ENCODE measurements at places on chromosomes 2 and 18. TPM values are rescaled to one million over a fixed set of nuclear protein-coding genes. Genes with fewer than 3 reads are reported as not detected.

ING5 gene
- 11.8 TPM for total RNA-seq

ZNF514 gene
- total RNA-seq: 4.8 TPM

CHST9 gene
- total RNA-seq: 3.0 TPM

SFTPB gene
- 0.46 TPM for total RNA-seq

LNPK gene
- total RNA-seq: 18.9 TPM

HOXD8 gene
- total RNA-seq: not detected

OSBPL1A gene
- 19.2 TPM for total RNA-seq

PLEKHH2 gene
- 2.5 TPM for total RNA-seq

BMP10 gene
- total RNA-seq: not detected

CIB4 gene
- total RNA-seq: not detected

RNF125 gene
- total RNA-seq: 1.3 TPM

SCYGR7 gene
- not detected for total RNA-seq

LRRC30 gene
- total RNA-seq: not detected

TMEM37 gene
- total RNA-seq: not detected

NAT8 gene
- total RNA-seq: not detected

Data from airway epithelial cell (primary cell).